ENCODE measurements at places on chromosomes 6 and 20.

GRCh38 chr6:145626857-145627256 lies 108.5 kb downstream of the EPM2A start:
- DNase-seq: no peak

- DNase-seq: no peak
These were observed 45.2 kb upstream of the RALY start for GRCh38 chr20:33948480-33948879.

- no peak for DNase-seq
These were observed 144.9 kb downstream of the WDR27 start for GRCh38 chr6:169556758-169557548.

DNA sequence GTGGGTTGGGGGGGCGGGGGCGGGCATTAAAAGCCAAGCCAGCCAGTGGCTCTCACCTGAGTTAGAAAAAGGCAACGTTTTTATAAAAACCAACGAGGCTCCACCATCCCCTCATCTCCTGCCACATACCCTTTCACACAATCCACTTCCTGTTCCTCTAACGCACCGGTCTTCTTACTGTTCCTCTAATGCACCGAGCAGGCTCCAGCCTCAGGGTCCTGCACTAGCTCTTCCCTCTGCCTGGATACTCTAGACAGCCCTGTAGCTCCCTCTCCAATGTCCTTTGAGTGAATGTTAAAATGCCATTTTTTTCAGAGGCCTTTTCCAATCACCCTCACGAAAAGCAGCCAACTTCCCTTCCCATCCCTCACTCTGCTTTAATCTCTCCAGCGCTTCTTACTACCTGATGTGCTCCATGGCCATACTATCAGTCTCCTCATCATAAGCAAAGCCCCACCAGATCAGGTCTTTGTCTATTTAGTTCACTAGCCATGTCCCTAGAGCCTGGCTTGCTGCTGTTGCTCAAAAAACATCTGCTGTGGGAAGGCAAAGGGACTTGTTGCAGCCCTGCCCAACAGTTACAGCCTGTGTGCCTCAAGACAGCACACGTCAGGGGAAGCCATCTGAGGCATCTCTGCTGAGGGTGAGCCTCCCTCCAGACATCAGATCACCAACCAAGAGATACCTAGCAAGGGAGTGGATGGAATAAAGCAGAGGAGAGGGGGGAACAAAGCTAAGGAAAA lies 3.9 kb downstream of the FKBP1A start:
- DNase-seq: no peak

GRCh38 chr6:128569732-128570679 lies 49.6 kb upstream of the PTPRK start:
- DNase-seq: no peak

GRCh38 chr6:169529931-169530751 lies 171.7 kb downstream of the WDR27 start:
- no peak for DNase-seq

GRCh38 chr6:686497-686896 lies 6.4 kb downstream of the EXOC2 start:
- no peak for DNase-seq

DNA sequence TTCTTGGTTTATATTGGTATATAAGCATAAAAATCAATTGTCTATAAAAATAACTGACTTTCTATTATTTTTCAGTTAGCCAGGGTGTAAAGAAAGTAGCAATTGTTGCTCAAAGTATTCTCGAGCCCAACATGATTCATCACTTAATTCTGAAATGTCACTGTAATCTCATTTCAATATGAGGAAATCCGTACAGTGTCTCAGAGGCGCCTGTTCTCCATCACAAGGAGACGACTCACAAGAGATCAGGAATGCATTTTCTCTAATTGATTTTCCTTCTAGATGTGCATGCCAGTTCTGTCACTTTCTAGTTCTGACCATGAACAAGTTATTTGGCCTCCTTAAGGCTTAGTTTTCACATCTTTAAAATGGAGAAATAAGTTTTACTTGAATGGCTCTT lies 753.1 kb downstream of the MAFB start:
- peak; percentile 6 for DNase-seq

DNA sequence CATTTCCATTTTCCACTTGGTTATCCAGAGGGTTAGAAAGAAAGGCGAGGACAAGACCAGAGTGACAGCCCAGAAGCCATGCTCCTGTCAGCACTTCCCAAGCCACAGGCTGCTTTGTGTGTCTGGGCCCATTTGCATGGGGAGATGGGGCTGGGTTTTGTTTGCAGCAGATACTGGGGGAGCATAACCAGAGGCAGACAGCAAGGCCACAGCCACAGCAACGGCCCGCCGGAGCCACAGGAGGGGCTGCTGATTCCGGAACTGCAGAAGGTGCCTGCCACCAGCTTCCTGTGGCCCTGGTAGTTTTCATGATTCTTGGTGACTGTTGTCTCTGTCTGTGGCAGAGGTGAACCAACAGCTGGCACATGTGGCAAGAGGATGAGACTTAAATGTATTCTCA lies 106.6 kb downstream of the DLL1 start:
- no peak for DNase-seq

GRCh38 chr6:17902974-17903373 lies 84.5 kb downstream of the KIF13A start:
- DNase-seq: peak; percentile 78

DNA sequence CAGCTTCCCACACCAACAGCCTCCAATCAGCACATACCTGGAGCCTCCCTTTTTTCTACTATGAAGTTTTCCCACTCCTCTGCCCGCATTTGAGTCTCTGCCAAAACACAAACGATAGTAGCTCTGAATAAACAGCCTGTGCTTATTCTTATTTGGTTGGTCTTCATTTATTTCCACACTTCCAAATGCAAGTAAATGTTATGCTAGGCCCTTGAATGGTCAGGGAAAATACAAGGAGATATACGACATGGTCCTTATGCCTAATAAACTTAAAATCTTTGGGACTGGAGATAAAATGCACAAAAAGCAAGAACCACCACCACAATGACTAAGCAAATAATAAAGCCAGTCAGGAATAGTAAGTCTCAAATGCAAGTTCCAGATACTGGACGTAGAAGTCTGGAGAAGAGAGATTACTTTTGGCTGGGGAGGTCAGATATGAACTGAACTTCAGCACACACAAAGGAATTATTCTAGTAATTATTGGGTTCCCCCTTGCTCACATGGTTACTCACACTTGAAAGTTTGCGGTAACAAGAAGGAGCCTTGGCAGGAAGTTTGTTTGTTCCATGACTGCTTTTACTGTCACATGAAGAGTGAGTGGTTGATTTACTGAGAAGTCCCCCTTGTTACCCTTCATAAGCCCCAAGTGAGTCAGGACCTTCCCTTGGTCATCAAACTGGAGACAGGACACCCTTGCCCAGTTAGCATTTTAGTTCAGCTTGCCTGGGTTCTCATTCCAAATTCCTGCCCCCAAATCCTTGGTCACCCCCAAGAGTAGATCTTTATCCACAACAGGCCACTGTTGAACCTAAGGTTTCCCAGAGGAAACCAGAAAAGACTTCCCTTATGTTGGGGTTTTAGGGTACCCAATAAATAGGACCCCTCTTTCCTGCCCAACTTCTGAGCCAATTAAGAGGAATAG lies 511.2 kb upstream of the JARID2 start:
- DNase-seq: peak; percentile 92

DNA sequence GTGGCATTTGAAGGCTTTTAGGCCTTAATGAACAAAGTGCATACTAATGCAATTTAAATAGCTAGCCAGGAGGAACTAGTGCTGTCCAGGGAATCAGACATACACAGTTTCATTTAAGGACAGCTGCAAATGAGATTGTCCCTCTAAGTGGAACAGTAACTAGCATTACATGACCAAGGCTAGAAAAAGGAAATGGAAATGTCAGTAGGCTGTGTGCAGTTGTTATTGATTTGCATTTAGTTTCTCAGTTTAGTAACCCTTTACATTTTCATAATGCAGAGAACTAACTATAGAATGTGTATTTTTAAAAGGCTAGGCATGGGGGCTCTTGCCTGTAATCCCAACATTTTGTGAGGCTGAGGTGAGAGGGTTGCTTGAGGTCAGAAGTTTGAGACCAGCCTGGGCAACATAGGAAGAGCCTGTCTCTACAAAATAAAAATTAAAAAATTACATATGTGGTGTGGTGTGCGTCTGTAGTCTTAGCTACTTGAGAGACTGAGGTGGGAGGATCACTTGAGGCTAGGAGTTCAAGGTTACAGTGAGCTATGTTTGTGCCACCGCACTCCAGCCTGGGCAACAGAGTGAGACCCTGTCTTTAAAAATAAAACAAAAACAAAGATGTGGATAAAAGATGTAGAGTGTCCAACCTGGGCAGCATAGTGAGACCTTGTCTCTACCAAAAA lies 468.0 kb downstream of the UTRN start:
- DNase-seq: no peak

- DNase-seq: peak; percentile 50
These were observed 11.8 kb downstream of the TMEM14B start for GRCh38 chr6:10759312-10759839.

DNA sequence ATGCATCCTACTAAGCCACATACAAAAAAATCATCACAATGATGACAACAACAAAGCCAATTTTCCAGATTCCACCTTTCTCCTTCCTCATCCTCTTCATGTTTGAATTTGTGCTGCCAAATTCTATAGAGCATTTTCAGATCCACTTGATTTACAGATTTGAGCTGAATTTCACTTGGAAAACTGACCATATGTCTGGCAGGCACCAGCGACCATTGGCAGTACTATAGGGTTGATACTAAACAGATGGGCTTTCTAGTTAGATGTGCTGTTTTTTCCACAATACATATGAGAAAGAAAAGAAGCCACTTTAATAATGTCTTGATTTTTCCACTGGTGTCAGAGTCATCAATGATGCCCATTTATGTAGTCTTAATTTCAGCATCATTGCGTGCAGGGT lies 127.0 kb downstream of the PHACTR3 start:
- no peak for DNase-seq

GRCh38 chr6:153790876-153791473 lies 248.1 kb upstream of the OPRM1 start:
- DNase-seq: no peak

DNA sequence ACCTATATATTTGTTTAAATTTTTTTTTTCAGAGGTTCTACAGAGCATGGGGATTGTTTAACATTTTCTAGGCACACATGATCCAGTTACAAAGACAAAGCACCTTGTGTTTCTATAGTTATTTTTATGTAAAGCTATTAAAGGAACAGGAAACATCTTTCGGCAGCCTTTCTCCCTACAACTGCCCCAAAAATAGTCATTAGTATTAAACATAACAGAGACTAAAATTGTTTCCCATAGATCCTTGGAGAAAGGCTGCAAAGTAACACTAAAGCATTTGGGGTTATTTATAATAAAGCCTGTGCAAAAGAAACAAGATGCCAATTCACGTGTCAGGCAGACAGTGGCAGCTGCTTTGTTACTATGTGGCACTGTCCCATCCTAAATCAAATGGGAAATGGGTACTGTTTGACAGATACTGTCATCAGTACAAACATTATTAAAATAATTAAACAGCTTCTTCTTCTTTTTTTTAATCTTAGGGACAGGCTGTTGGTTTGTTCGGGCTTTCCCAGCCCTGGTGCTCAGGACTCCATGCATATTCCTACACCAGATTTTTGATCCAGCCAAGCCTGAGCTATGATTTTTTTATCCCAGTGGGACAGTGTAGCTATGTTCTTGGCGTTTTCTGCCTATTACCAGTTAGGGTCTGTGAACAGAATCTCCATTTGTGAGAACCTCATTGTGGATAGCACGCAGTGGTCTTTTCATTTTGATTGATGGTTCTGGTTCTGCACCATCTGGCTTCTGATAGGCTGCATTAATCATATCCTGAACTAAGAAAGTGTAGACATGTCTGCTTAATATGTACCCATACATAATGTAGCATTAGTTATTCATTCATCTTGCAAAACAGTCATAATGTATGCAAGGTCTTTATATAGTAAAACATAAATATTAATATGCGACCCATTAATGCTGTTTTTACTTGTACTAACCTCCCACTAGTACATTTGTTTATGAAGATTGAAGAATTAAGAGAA lies 460.4 kb upstream of the SOX4 start:
- no peak for DNase-seq

DNA sequence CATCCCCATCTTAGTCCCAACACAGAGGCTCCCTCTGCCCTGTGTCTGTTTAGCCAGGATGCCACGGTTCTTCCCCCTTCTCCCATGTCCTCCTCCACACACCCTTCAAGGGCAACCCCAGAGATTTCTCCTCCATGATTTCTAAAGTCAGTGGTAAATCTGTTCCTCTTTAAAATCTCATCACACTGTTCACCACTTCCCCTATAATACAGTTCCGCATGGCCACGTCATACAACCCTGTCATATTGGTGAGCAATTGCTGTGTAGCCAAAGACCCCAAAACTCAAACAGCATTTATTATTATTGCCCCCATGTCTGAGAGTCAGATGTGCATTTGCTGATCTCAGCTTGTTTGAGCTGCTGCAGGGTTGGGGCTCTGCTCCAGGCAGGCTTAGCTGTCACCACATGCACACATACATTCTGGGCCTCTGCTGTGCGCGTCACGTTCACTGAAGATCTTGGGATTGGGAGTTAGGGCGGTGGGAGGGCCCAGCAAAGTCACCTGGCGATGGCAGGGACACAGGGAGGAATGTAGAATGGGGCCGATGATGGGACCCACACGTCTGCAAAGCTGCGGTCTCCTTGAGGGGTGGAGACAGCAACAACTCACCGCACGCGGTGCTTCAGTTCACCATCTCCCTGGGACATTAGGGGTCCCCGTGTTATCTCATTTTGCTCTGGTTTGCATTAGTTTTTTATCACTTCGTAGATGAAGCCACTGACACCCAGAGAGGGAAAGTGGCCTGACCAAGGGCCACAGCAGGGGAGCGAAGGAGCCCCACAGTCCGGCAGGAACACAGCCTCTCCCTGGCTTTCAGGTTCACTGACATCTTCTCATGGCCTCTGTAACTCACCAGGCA lies 36.9 kb upstream of the CD93 start:
- no peak for DNase-seq

DNA sequence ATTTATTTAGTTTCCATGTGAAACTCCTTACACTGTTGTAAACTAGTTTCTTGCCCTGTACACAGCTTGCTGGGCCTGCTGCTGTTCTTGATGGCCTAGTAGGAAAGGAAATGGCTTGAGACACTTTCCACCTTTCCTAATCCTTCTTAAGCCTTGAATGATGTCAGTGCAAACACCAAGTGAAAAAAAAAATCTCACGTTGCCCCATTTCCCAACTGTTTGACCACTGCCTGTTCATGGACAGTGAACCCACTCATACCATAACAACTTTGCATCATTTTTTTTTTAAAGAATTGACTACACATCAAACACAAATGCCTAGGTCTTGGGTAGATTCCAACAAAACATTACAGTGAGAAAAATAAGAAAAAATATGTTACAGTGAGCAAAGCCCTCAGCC lies 653.6 kb upstream of the FLRT3 start:
- DNase-seq: no peak

DNA sequence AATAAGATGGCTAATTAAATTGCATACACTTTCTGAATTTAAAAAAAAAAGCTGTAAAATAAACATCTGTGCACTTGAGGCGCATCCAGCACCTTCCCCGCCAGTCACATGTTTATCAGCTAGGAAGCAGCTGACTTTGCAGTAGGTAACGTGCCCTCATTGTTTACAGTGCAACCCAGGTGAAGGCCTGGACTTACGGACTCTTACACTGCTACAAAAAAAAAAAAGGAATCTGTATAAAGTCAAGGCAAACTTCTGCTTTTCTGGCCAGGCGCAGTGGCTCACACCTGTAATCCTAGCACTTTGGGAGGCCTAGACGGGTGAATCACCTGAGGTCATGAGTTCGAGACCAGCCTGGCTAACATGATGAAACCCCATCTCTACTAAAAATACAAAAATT lies 327.8 kb downstream of the CDH4 start:
- DNase-seq: no peak
